ENCODE measurements at places on chromosomes 2 and 18. TPM values are rescaled to one million over a fixed set of nuclear protein-coding genes. Genes with fewer than 3 reads are reported as not detected.

The CETN1 gene
- total RNA-seq, result not detected

The SNTG2 gene
- 18.1 TPM for total RNA-seq

The TLX2 gene
- total RNA-seq, result 0.17 TPM

DNA sequence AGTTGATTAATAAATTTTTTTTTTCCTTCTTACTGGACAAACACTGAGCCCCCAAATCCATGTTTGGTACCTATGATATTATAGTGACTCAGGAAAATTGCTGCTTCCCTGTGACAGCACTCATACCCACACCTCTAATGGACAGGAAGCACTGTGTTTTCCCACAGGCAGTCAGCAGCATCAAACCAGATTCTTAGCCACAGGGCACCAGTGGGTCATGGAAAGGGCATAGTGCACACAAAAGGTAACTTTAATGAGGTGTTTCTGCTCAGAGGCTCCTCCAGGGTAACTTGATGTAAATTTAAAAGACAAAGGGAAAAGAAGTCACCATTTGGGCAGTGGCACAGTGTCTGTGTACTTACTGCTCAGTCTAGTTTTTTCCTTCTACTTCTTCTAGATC, 34.1 kb downstream of the SERPINB11 start:
- no peaks in the 10 kb centered on the region for H3K36me3 ChIP-seq
- H3K27me3 ChIP-seq, result no peaks in the 10 kb centered on the region
- no peak for DNase-seq
- H3K4me3 ChIP-seq, result no peak overlapping the region
- no peak overlapping the region for H3K27ac ChIP-seq
- no peaks in the 10 kb centered on the region for H3K4me1 ChIP-seq

DNA sequence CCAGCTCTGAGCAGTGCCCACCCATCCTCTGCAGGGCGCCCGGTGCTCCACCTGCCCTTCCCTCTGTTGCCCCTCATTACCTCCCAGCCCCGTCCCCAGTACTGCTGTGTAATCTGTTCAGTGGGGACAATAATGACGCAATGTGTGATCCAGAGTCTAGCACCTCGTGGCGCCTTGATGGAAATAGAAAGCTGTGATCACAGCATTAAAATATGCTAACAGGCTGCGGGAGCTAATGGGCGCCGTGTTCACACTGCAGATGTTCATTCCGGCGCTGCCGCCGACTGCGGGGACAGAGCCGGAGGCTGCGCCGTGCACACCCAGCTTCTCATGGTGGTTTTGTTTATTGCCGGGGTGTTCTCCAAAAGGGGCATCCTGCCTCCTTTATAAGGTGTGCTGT, 235.2 kb downstream of the LDLRAD4 start:
- no peaks in the 10 kb centered on the region for H3K36me3 ChIP-seq
- H3K4me1 ChIP-seq, result peaks cover 13% of the 10 kb centered on the region
- H3K4me3 ChIP-seq, result no peak overlapping the region
- H3K27ac ChIP-seq, result no peak overlapping the region

- H3K27ac ChIP-seq, result no peak overlapping the region
- DNase-seq, result no peak
- H3K4me1 ChIP-seq, result peaks cover 42% of the 10 kb centered on the region
- no peaks in the 10 kb centered on the region for H3K36me3 ChIP-seq
Observed at GRCh38 chr2:235661167-235661937, 167.5 kb downstream of the AGAP1 start.

The SNORC gene
- total RNA-seq, result 2.1 TPM

- H3K36me3 ChIP-seq, result no peaks in the 10 kb centered on the region
- peak; percentile 47 for DNase-seq
- no peaks in the 10 kb centered on the region for H3K27me3 ChIP-seq
- no peak overlapping the region for H3K27ac ChIP-seq
- no peak overlapping the region for H3K4me3 ChIP-seq
- H3K4me1 ChIP-seq, result peaks cover 17% of the 10 kb centered on the region
Observed at GRCh38 chr2:79511320-79511951, 1.4 kb upstream of the CTNNA2 start.

GRCh38 chr2:182554950-182555349, 128.1 kb upstream of the PDE1A start:
- H3K4me3 ChIP-seq, result no peak overlapping the region
- no peak overlapping the region for H3K27ac ChIP-seq
- no peaks in the 10 kb centered on the region for H3K27me3 ChIP-seq
- no peaks in the 10 kb centered on the region for H3K4me1 ChIP-seq
- no peaks in the 10 kb centered on the region for H3K36me3 ChIP-seq

The ITM2C gene
- 367 TPM for total RNA-seq

DNA sequence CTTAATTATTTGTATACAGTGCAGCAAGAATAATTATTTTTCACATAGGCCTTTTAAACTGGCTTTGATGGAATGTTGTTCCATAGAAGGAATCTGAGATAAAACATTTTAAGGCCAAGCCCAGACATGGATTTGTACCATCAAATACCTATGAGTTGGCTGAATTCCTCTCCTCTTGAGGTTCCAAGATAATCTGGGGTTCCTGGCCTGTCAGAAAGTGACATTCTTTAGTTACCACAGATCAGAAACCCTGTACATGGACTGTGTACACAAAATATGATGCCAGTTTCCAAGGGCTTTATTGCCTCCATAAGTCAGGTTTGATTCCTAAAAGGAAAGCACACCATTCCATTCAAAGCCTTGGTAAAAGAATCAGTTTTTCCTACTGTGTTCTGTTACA, 1256.7 kb upstream of the NRXN1 start:
- H3K27ac ChIP-seq, result no peak overlapping the region
- no peaks in the 10 kb centered on the region for H3K4me1 ChIP-seq
- no peak overlapping the region for H3K4me3 ChIP-seq

The LBX2 gene
- 0.55 TPM for total RNA-seq

- no peak overlapping the region for H3K4me3 ChIP-seq
- no peaks in the 10 kb centered on the region for H3K27me3 ChIP-seq
- H3K36me3 ChIP-seq, result no peaks in the 10 kb centered on the region
- H3K4me1 ChIP-seq, result peaks cover 3% of the 10 kb centered on the region
Observed at GRCh38 chr18:23636071-23636399, 26.7 kb downstream of the ANKRD29 start.

GRCh38 chr2:10500601-10501361, 52.7 kb upstream of the ODC1 start:
- H3K4me3 ChIP-seq, result no peak overlapping the region
- DNase-seq, result peak; percentile 42
- H3K36me3 ChIP-seq, result no peaks in the 10 kb centered on the region
- H3K27ac ChIP-seq, result no peak overlapping the region
- H3K27me3 ChIP-seq, result no peaks in the 10 kb centered on the region
- H3K4me1 ChIP-seq, result no peaks in the 10 kb centered on the region

DNA sequence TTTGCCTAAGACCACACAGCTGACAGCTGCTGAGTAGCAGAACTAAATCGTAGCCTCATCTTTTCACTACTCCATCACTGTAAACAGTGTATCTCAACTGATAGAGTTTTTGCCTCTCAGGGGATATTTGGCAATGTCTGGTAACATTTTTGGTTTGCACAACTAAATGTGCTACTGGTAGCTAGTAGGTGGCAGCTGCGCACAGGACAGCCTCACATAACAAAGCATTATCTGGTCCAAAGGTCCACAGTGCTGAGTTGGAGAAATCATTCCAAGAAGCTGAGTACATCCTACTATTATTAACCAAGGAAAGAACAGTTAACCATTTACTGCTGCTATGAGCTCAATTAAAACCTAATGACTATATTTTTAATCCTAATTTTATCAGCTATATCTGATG, 6.1 kb upstream of the CCDC102B start:
- H3K27me3 ChIP-seq, result no peaks in the 10 kb centered on the region
- no peak for DNase-seq
- no peak overlapping the region for H3K27ac ChIP-seq
- H3K4me3 ChIP-seq, result no peak overlapping the region
- H3K4me1 ChIP-seq, result no peaks in the 10 kb centered on the region

The KCNE4 gene
- not detected for total RNA-seq

The CTAGE1 gene
- not detected for total RNA-seq

DNA sequence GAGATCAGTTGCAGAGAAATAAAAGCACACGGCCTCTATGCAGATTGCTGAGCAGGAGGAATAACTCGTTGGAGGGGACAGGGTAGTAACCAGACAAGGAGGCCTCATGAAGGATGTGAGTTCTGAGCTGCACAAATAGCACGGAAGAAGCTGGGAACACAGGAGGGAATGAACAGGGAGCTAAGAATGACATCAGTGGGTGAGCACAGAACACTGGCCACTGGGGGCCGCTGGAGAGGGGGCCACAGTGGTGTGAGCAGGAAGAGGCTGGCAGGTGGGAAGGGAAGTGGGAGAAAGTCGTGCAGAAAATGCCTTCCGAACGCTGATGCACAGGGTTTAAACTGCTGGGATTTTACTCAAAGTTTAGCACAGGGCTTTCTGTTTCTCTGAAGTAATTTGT, 61.0 kb downstream of the ZAP70 start:
- H3K27me3 ChIP-seq, result no peaks in the 10 kb centered on the region
- no peak overlapping the region for H3K4me3 ChIP-seq
- H3K27ac ChIP-seq, result no peak overlapping the region
- no peaks in the 10 kb centered on the region for H3K36me3 ChIP-seq
- no peak for DNase-seq

GRCh38 chr2:33238111-33238510, 238.3 kb upstream of the RASGRP3 start:
- no peak for DNase-seq
- H3K36me3 ChIP-seq, result no peaks in the 10 kb centered on the region
- H3K27me3 ChIP-seq, result no peaks in the 10 kb centered on the region
- no peak overlapping the region for H3K27ac ChIP-seq
- no peaks in the 10 kb centered on the region for H3K4me1 ChIP-seq

The CCDC141 gene
- total RNA-seq, result 21.6 TPM

- DNase-seq, result no peak
- H3K27ac ChIP-seq, result no peak overlapping the region
- no peaks in the 10 kb centered on the region for H3K27me3 ChIP-seq
- H3K4me3 ChIP-seq, result no peak overlapping the region
- no peaks in the 10 kb centered on the region for H3K36me3 ChIP-seq
Observed at GRCh38 chr18:75173125-75173432, 35.9 kb downstream of the PTGR3 start.

GRCh38 chr2:217293046-217293445, 433.2 kb upstream of the TNP1 start:
- no peak for DNase-seq
- H3K27me3 ChIP-seq, result no peaks in the 10 kb centered on the region
- H3K27ac ChIP-seq, result no peak overlapping the region
- H3K4me1 ChIP-seq, result peaks cover 4% of the 10 kb centered on the region
- H3K36me3 ChIP-seq, result no peaks in the 10 kb centered on the region
- H3K4me3 ChIP-seq, result no peak overlapping the region

The CD8B2 gene
- total RNA-seq, result not detected

DNA sequence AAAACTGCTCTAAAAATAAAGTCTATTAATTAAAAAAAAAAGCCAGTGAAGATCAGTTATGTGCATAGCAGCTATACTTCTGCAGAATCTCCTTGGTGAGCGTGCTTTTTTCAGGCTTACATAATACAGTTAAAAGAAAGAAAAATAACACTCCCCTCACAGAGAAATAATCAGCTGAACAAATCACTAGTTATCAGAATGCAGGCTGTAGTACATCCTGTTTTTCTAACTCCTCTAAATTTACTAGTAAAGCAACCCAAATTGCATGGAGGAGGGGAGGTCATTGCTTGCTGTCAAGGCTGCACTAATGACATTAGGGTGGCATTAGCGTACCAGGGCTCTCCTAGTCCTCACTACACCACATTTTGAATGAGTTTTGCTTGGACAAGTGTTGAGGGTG, 192.2 kb downstream of the PLCL1 start:
- no peak overlapping the region for H3K4me3 ChIP-seq
- H3K36me3 ChIP-seq, result no peaks in the 10 kb centered on the region
- no peaks in the 10 kb centered on the region for H3K4me1 ChIP-seq
- DNase-seq, result no peak

DNA sequence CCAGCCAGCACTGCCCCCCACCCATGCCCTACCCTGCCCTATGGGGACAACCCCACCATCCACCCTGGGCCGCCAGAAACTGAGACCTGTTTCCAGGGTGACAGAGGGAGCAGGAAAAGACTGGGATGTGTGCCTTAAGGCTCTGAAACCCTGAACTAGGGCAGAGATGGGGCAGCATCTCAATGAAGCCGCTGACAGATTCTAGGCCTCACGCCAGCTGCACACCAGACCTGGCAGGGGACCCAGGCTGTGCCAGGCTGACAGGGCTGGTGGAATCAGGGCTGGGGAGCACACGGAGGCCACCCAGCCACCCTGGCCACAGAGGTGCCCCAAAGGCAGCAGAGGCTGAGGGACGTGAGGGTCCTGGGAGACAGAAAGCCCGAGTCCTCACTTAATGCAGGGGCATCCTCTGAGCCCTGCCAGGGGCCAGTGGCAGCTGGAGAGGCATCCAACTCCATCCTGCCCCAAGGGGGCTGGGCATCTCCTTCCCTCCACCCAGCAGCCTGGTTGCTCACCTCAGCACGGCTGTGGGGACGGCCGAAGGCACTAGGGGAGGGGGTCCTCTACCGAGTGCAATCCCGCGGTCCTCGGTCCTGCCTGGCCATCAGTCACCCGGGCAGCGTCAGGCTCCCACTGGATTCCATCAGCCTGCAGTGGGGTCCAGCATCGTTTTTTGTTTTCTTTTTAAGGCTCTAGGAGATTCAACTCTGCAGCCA, 169.2 kb downstream of the ZFP36L2 start:
- no peak overlapping the region for H3K27ac ChIP-seq
- no peaks in the 10 kb centered on the region for H3K27me3 ChIP-seq
- H3K4me1 ChIP-seq, result peaks cover 7% of the 10 kb centered on the region
- H3K4me3 ChIP-seq, result no peak overlapping the region

DNA sequence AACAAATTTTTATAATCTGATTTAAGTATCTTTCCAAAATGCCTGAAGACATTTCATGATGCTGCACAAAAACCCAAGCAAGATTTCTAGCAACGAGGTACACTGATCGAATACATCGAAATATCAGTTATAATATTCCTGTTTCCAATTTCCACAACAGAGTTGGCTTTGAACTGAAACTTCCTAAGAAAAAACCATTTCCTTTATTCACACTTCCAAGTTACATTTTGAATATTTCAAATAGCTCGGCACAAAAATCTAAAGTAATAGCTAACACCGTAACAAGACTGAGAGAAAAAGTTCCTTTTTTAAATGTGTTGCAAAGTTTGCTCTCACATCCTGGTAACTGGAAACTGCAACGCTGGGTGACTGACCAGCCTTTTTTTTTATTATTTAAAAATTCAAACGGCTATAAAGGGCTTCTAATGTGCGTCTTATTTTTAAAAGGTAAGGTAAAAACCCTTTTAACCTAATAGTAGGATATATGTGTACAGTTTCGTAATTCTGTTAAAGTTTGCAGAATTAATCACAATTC, 1.7 kb downstream of the HNRNPLL start:
- H3K27ac ChIP-seq, result no peak overlapping the region
- DNase-seq, result no peak
- no peaks in the 10 kb centered on the region for H3K36me3 ChIP-seq
- H3K4me1 ChIP-seq, result no peaks in the 10 kb centered on the region
- H3K4me3 ChIP-seq, result peak overlapping the region; percentile 82

- H3K4me1 ChIP-seq, result no peaks in the 10 kb centered on the region
- no peaks in the 10 kb centered on the region for H3K36me3 ChIP-seq
- no peak overlapping the region for H3K27ac ChIP-seq
- H3K4me3 ChIP-seq, result no peak overlapping the region
- no peak for DNase-seq
Observed at GRCh38 chr2:157172866-157173578, 84.5 kb upstream of the GALNT5 start.

The CSRNP3 gene
- 6.7 TPM for total RNA-seq

Measured in H1 (cell line).